ENCODE measurements at places on chromosomes 3 and 15.

DNA sequence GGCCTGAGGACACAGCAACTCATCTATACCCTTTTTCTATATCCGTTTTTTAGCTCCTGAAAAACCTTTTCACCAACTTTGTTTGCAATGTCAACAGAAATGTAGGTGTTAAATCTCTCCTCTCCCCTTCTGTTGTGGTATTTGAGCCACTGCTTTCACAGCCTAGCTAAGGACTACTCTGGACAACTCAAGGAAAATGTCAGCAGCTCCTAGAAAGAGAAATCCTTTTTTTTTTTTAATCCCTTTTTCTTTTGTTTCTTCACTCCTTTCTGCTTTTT, 176.6 kb downstream of the KLHL25 start:
- no peak for DNase-seq

DNA sequence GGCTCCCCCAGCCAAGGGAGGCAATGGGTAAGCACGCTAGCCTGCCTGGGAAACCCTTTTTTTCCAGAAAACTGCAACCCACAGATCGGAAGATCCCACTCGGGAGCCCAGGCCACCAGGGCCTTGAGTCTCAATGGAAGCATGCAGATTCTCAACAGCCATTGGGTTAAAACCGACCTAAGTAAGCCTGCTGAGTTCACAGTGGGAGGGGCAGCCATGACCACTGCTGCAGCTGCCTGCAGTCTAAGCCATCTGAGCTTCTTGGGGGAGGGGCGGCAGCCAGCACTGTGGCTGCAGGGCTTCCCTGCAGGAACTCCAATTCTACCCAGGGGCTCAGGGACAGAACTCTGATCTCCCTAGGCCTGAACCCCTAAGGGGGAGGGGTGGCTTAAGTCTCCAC, 82.0 kb downstream of the DPPA2 start:
- DNase-seq, result no peak

GRCh38 chr3:140627756-140628155, 50.1 kb upstream of the TRIM42 start:
- DNase-seq, result no peak

- no peak for DNase-seq
Observed at GRCh38 chr3:111681661-111682426, 86.7 kb upstream of the ZBED2 start.

All from brain pericyte (primary cell).